ENCODE measurements at places on chromosomes 5 and 9. TPM values are rescaled to one million over a fixed set of nuclear protein-coding genes. Genes with fewer than 3 reads are reported as not detected.

The PAEP gene
- total RNA-seq, result not detected

GRCh38 chr5:75062925-75063531 lies 10.7 kb upstream of the GCNT4 start:
- DNase-seq, result no peak

GRCh38 chr5:35060236-35060635 lies 12.5 kb upstream of the AGXT2 start:
- no peak for DNase-seq

DNA sequence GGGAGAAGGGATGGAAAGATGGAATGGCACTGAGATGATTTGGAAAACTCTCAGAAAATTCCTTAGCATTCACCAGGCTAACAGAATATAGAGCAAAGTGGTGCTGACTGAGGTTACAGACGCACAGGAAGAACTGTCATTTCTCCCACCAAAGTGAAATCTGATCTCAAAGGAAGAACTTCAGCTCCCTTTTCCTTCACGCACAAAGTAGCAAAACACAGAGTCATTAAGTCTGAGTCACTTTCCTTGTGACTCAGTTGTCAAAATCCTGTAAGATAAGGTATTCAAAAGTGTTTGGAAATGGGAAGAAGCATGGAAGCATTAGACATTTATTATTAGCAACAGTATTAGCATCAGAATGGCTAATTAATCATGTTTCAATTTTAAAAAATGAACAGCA lies 11.7 kb downstream of the MPDZ start:
- no peak for DNase-seq

DNA sequence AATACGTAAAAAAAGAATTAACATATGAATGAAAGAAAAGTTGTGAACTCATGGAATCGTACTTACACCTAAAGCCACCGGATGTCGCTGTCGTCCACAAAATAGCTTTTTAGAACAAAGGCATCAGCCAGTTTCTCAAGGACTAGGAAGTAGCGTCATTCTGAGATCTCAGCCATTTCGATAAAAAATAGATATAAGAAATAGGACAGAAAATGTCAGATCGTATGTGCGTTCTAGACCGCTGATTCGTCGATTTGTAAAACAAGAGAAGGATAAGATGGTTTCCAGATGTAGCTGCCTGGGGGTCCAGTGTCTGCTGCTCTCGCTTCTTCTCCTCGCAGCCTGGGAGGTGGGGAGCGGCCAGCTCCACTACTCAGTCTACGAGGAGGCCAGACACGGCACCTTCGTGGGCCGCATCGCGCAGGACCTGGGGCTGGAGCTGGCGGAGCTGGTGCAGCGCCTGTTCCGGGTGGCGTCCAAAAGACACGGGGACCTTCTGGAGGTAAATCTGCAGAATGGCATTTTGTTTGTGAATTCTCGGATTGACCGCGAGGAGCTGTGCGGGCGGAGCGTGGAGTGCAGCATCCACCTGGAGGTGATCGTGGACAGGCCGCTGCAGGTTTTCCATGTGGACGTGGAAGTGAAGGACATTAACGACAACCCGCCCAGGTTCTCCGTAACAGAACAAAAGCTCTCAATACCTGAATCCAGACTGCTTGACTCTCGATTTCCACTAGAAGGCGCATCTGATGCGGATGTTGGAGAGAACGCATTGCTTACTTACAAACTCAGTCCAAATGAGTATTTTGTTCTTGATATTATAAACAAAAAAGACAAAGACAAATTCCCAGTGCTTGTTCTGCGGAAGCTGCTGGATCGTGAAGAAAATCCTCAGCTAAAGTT lies at the start of gene PCDHA10:
PCDHA10 (plus strand) TSS at position 126 of the 903 bp plus-strand sequence; CDS start at position 278, 152 bp downstream.
- DNase-seq, result no peak

GRCh38 chr5:104146652-104147051 lies 584.1 kb upstream of the NUDT12 start:
- no peak for DNase-seq

The ESM1 gene
- 0.20 TPM for total RNA-seq

- no peak for DNase-seq
Measured at GRCh38 chr5:124040799-124041198, 528.8 kb downstream of the CSNK1G3 start.

The LCN6 gene
- not detected for total RNA-seq

GRCh38 chr9:91092214-91092613 lies 269.5 kb downstream of the AUH start:
- no peak for DNase-seq

The F12 gene
- 7.9 TPM for total RNA-seq

- no peak for DNase-seq
Measured at GRCh38 chr9:127105805-127106465, 16.5 kb downstream of the ANGPTL2 start.

DNA sequence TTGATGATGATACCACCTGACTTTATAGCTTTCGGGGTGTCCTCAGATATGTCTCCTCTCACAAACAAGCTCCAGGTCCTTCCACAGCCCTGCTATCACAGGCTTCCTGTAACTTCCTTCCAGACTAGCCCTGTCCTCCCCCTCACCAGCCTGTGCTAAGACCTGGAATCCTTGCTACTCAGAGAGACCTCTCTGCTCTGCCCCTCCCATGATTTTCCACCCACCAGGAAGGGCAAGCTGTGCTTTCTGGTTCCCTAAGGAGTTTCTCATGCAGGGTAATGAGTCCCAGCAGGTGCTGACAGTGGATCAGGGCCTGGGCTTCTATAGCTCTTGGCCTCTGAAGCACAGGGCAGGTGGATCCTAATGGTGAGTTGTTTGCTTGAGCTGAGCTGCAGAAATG lies 86.9 kb downstream of the AOPEP start:
- DNase-seq, result no peak

The MEIKIN gene
- total RNA-seq, result not detected

The NDUFS6 gene
- total RNA-seq, result 32.2 TPM

- no peak for DNase-seq
Measured at GRCh38 chr5:99900302-99900852, 634.8 kb upstream of the FAM174A start.

GRCh38 chr9:21559402-21560280 lies 77.5 kb upstream of the IFNE start:
- DNase-seq, result peak; percentile 67

- DNase-seq, result peak; percentile 64
Measured at GRCh38 chr5:126594748-126595485, at the start of gene ALDH7A1. ALDH7A1 (minus strand) TSS chr5:126595219; CDS start chr5:126595198, 21 bp downstream.

DNA sequence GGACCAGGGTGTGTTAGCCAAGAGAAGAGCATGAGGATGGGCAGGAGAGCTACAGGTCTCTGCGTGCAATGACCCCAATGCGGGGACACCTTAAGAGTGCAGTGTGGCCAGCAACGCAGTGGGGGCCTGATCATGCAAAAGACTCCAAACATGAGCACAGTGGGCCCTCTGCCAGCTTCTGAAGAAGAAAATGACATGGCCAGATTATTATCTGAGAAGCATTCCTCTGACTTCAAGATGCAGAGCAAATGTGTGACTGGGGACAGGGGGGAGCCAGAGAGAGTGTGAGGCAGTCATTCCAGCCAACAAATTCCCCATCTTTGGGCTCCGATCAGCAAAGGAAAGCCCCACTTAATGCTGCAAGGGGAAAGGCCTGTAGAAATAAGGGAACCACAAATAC lies 229.4 kb downstream of the CDK5RAP2 start:
- DNase-seq, result no peak
